Activated T-cell treated with anti-CD3 and anti-CD28 coated beads for 4 hours (primary cell): ENCODE measurements at places on chromosomes 12 and 14.
A peak's percentile ranks its signal among the peaks of the same experiment; 100 is the strongest.

GRCh38 chr12:46843811-46844210 lies 18.0 kb upstream of the SLC38A4 start:
- DNase-seq = no peak

- DNase-seq = peak; percentile 30
Measured at GRCh38 chr12:53791735-53792326, 40.1 kb upstream of the CISTR start.

DNA sequence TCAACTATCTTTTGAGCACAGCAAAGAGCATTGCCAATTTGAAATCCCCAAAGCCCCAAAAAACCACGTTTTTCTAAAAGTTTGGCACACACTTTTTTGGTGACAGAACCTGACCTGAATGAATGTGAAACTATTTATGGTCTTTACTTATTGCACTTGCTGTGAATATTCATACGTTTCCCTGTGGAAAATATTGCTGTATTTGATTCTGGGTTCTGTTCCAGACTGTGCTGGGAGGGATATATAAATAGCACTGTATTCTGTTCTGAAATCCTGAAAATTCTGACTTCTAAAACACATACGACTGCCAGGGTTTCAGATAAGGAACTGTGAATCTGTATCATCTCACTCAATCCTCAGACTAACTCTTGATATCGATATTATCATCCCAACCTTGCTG lies 35.1 kb downstream of the NR1H4 start:
- no peak for DNase-seq

- no peak for DNase-seq
Measured at GRCh38 chr12:94717108-94717507, 66.8 kb upstream of the TMCC3 start.

- DNase-seq = no peak
Measured at GRCh38 chr14:56686416-56686815, 106.8 kb downstream of the TMEM260 start.
